Ovary (tissue), 10 donors: ENCODE measurements at places on chromosomes 7 and 10.

GRCh38 chr7:91187061-91187460 is 77.2 kb upstream of the FZD1 start:
- DNase-seq, result no peak

GRCh38 chr7:121833991-121834390 is 39.0 kb upstream of the PTPRZ1 start:
- no peak for DNase-seq

- DNase-seq, result no peak
These were observed 1.8 kb upstream of the VWC2 start for GRCh38 chr7:49771427-49772176.

DNA sequence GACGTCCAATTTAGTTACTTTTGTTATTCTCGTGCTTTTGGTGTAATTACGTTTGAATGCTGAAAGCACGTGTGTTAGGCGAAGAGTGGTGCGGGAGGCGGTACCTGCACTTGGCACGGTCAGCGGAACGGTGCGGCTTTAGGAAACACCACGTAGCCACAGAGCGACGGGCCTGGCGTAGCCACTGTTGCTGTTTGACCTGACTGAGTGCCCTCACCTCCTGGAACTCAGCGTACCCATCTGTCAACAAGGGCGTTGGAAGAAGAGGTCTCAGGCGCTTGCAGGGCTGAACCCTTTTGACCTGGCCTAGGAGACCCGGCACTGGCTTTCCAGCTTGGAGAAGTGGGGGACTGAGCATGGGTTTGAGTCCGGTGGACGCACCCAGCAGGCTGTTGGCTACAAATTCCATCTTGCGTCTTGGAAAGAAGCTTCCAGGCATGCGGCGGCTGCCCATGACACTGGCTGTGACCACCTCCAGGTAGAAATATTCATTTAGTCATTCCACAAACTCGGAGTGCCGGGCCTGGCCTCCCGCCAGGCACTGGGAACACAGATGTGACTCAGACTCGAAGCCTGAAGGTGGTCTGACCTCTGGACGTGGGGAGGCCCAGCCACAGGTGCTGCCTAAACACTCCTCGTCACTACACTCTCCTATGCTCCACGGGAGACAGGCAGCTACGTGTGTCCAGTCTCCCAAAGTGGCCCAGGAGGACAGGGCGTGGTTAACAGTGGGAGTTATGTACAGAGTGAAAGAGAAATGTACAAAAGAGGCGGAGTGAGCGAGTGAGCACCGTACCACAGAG is 22.2 kb downstream of the FAM20C start:
- DNase-seq, result no peak

DNA sequence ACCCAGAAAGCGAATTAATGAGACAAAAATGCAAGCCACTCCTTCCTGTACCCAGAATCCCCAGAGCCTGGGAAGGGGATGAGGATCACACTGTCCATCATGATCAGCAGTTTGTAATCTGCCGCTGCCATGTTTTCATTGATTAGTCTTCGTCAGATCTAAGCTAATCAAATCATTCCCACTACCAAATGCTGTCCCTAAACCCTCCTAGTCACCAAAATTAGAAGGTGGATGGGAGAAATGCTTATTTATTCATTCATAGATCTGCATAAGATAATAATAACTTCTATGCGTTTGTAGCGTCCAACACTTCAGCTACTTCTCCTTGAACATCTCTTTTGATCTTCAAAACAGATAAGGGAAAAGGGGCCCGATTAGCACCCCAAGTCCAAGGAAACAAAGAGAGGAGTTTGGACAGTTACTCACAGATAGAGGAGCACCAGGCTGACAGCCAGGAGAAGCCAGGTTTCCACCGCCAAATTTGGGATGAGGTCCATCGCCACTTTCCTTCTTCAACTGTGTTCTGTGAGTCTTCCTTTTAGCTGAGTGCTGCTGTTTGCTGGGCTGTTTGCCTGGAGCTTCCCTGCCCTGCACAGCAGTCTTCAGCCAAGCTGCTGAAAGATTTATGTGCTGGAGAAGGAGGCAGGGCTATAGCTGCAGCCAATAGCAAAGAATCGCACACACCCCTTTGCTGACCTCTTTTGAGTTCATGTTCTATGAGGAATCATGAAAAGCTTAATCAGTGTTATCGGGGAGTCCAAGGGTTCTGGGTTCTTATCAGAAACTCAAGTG is at the start of gene CYP3A5:
TSS of gene CYP3A5 (minus strand) at position 597 of the 792 bp plus-strand sequence. CDS start at position 497, 100 bp downstream.
- DNase-seq, result no peak

GRCh38 chr7:158473221-158473620 is 114.4 kb downstream of the PTPRN2 start:
- no peak for DNase-seq

GRCh38 chr10:43942096-43942850 is 293.6 kb upstream of the ZNF32 start:
- DNase-seq, result no peak

DNA sequence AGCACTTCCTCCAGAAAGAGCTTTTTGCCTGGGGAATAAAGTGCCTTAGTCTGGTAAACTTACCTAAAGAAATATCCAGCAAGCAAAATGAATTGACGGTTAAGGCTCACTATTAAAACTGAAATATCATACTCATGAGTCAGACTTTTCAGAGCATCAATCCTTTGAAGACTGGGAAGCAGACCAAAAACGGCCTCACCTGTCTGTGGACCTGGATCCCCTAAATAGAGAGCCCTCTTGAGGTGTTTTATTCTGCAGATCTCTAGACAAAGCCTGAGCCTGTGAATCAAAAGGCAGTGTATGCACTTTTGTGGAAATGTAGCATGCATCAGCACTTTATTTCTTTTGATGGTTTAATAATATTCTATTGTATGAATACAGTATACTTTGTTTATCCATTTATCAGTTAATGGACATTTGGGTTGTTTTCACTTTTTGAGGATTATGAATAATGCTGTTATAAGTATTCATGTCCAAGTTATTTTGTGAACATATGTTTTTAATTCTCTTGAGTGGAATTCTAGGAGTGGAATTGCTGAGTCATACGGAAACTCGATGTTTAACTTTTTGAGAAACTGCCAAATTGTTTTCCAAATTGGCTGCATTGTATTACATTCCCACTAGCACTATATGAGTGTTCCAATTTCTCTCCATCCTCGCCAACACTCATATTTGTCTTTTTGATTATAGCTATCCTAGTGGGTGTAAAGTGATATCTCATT is 449.0 kb upstream of the IGFBP3 start:
- DNase-seq, result no peak

- DNase-seq, result no peak
These were observed 594.2 kb upstream of the NRG3 start for GRCh38 chr10:81280497-81281479.

DNA sequence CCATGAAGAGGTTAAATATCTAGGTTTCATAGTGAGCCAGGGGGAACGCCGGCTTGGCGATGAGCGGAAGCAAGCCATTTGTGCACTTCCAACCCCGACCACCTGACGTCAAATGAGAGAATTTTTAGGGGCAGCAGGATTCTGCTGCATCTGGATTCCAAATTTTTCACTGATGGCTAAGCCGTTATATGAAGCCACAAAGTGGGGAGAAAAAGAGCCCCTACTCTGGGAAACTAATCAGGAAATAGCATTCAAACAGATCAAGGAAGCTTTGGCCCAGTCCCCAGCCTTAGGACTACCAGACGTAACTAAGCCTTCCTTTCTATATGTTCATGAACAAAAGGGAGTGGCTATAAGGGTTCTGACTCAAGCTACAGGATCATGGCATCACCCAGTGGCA is 12.9 kb upstream of the ADCK2 start:
- DNase-seq, result no peak

DNA sequence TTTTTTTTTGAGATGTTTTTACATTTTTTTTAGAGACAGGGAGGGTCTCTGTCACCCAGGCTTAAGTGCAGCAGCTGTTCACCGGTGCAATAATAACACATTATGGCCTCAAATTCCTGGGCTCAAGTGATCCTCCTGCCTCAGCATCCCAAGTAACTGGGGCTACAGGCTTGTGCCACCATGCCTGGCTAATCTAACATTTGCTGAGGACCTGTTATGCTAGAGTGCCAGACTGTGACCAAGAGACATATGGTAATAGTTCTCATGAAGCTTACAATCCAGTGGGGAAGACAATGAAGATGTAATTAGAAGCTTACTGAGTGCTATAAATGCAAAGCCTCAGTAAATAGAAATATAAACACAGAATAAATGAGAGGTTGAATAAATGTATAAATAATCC is 17.6 kb upstream of the ORC5 start:
- DNase-seq, result no peak

DNA sequence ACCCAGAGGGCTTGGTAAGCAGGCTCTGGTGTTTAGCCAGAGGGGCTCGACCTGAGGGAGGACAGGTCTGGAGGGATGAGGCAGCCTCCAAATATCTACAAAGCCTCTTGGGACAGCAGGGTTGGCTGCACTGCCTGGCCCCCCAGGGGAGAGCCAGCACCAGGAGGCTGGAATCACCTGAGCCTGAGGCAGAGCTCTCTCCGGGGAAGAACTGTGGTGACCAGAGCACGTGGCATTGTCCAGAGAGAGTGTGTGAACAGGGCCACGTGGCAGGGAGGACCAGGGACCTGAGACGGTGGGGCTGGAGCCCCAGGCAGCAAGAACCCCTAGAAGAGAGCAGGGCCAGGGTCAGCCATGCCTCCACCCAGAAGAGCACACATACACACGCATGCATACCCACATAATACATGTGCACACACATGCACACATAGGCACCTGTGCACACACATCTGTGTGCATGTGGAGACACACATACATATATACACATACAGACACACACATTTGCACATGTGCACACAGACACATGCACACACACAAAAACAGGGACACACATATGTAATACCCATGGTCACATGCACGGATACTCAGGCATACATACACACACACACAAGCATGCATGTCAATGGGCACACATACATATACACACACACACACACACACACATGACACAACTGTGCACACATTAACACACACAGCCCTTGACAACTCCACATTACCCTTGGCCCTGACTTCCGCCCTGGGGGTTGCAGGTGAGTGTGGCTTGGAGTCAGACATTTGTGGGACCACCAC is 94.9 kb downstream of the MYL10 start:
- no peak for DNase-seq

DNA sequence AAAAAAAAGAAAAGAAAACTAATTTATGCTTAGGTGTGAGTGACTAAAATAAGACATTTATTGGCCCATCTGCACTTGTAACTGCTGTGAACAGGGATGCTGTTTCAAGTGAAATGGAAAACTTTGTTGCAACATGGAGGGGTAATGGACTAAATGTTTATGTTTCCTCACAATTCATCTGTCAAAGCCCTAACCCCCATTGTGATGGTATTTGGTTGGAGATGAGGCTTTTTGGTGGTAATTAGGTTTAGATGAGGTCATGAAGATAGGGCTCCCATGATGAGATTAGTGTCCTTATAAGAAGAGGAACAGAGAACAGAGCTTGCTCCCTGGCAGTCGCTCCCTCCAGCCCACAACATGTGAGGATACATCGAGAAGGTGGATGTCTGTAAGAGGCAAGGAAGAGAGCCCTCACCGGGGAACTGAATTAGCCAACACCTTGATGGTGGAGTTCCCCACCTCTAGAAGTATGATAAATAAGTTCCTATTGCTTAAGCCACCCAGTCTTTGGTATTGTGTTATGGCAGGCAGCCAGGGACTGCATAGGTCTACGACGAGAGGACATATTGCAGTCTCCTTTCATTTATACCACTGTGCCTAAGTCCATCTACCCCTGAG is 28.6 kb upstream of the VCL start:
- DNase-seq, result no peak

DNA sequence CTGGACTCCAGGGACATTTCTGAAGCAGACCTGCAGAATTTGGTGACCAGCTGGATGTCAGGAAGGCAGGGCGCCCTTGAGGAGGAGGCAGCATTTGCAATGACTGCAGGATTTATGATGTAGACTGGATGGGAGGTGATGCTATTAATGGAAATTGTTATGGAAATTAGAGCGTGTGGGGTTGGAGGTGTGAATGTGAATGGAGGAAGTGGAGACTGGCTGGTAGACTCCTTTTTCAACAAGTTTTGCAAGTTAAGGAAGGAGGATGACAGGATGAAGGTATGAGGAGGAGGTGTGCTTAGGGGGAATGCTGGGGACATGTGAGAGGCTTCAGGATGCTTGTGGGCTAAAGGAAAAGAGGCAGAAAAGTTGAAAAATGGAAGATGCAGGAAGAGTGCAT is 137.0 kb downstream of the TMEM178B start:
- no peak for DNase-seq

GRCh38 chr10:84335516-84335915 is 7.1 kb downstream of the CCSER2 start:
- no peak for DNase-seq

- no peak for DNase-seq
These were observed 380.8 kb upstream of the LRGUK start for GRCh38 chr7:133746305-133746704.

GRCh38 chr7:159071260-159071659 is 73.4 kb downstream of the VIPR2 start:
- DNase-seq, result no peak

DNA sequence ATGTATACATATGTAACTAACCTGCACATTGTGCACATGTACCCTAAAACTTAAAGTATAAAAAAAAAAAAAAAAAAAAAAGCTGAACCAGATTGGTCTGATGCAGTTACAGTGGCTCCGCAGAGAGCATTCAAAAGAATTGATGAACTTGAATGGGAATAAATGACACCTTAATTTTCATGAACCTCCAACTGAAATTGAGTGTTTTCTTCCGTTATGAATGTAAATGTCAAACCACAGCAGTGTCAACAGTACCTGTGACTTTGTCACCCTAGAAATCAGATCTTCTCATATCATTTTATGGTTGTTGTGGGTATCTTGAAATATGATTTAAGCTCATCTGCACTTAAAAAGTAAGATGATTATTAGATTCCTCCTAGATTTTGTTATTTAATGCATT is 32.7 kb upstream of the SRGN start:
- DNase-seq, result no peak

DNA sequence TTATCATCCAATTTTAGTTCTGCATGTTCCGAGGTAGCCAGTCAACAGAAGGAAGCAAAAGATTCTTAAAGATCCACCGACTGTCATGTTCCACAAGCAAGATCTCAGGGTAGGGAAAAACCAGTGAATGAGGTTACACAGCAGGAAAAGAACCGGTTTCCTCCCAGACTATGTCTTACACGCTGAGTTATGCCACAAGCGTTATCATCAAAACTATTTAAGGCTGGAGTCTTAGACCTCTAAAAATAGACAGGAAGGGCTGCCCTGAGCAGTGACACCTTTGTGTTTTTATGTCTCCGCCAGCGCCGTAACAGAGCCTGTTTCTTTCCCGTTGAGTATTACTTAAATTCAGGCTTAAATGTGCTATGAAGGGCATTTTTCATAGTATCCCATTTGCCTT is 48.3 kb downstream of the PROSER2 start:
- no peak for DNase-seq

- DNase-seq, result no peak
These were observed 8.8 kb downstream of the MXI1 start for GRCh38 chr10:110216240-110216639.
